ENCODE measurements at places on chromosomes 3 and 15.

GRCh38 chr3:2172561-2173171, 74.0 kb downstream of the CNTN4 start:
- H3K27me3 ChIP-seq, result no peaks in the 10 kb centered on the region
- DNase-seq, result no peak
- H3K36me3 ChIP-seq, result no peaks in the 10 kb centered on the region
- H3K4me3 ChIP-seq, result no peak overlapping the region
- no peaks in the 10 kb centered on the region for H3K4me1 ChIP-seq

- DNase-seq, result peak; percentile 79
- no peaks in the 10 kb centered on the region for H3K27me3 ChIP-seq
- peak overlapping the region; percentile 30 for H3K4me3 ChIP-seq
- H3K4me1 ChIP-seq, result no peaks in the 10 kb centered on the region
- no peaks in the 10 kb centered on the region for H3K36me3 ChIP-seq
These were observed 6.9 kb upstream of the CLPX start for GRCh38 chr15:65192016-65192415.

- H3K4me3 ChIP-seq, result no peak overlapping the region
- H3K27me3 ChIP-seq, result no peaks in the 10 kb centered on the region
- DNase-seq, result no peak
- no peak overlapping the region for H3K27ac ChIP-seq
- no peaks in the 10 kb centered on the region for H3K36me3 ChIP-seq
- peaks cover 28% of the 10 kb centered on the region for H3K4me1 ChIP-seq
These were observed 3.3 kb downstream of the PPP4R2 start for GRCh38 chr3:72999951-73000350.

GRCh38 chr3:37291275-37291700, 116.9 kb upstream of the LRRFIP2 start:
- H3K4me3 ChIP-seq, result no peak overlapping the region
- no peak overlapping the region for H3K27ac ChIP-seq
- no peak for DNase-seq
- H3K4me1 ChIP-seq, result no peaks in the 10 kb centered on the region
- H3K36me3 ChIP-seq, result no peaks in the 10 kb centered on the region
- H3K27me3 ChIP-seq, result no peaks in the 10 kb centered on the region

- no peaks in the 10 kb centered on the region for H3K27me3 ChIP-seq
- H3K27ac ChIP-seq, result no peak within 1 kb of the TSS
- DNase-seq, result peak; percentile 17
- H3K36me3 ChIP-seq, result no peaks in the 10 kb centered on the region
- H3K4me1 ChIP-seq, result no peaks in the 10 kb centered on the region
- H3K4me3 ChIP-seq, result peak within 1 kb of the TSS; percentile 56
These were observed at the start of gene WDR72 for GRCh38 chr15:53759411-53759931. Gene WDR72, minus strand, starts transcription at chr15:53759663. Its CDS starts 26,514 bp downstream, at chr15:53733149.

GRCh38 chr15:44719293-44719999, 8.1 kb downstream of the B2M start:
- DNase-seq, result no peak
- H3K36me3 ChIP-seq, result no peaks in the 10 kb centered on the region
- no peaks in the 10 kb centered on the region for H3K27me3 ChIP-seq
- H3K4me3 ChIP-seq, result no peak overlapping the region
- H3K27ac ChIP-seq, result no peak overlapping the region

DNA sequence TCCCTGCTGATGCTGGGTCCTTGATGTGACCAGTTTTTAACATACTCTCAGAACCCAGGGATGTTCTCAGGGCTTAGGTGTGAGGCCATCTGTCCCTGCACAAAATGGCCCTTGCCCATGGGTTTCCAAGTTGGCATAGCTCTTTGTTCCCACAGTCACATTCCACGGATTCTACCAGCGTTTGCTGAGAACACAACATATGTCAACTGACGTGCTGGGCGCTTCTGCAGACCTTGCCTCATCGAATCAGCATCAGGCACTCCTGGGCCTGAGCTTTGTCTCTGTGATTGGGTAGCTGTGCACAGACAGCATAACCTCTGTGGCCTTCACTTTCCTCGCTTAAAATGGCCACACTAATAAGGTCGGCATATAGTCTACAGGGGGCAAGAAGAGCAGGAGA, 69.0 kb downstream of the MGLL start:
- H3K36me3 ChIP-seq, result no peaks in the 10 kb centered on the region
- no peak overlapping the region for H3K4me3 ChIP-seq
- DNase-seq, result no peak
- H3K27me3 ChIP-seq, result no peaks in the 10 kb centered on the region

GRCh38 chr3:9623148-9623547, 26.2 kb upstream of the MTMR14 start:
- H3K27me3 ChIP-seq, result no peaks in the 10 kb centered on the region
- no peaks in the 10 kb centered on the region for H3K36me3 ChIP-seq
- no peaks in the 10 kb centered on the region for H3K4me1 ChIP-seq
- DNase-seq, result no peak
- H3K27ac ChIP-seq, result no peak overlapping the region
- no peak overlapping the region for H3K4me3 ChIP-seq

GRCh38 chr3:128006061-128007032, 45.9 kb upstream of the SEC61A1 start:
- no peak for DNase-seq
- H3K4me3 ChIP-seq, result no peak overlapping the region
- H3K27me3 ChIP-seq, result no peaks in the 10 kb centered on the region
- peaks cover 3% of the 10 kb centered on the region for H3K4me1 ChIP-seq
- H3K27ac ChIP-seq, result no peak overlapping the region

DNA sequence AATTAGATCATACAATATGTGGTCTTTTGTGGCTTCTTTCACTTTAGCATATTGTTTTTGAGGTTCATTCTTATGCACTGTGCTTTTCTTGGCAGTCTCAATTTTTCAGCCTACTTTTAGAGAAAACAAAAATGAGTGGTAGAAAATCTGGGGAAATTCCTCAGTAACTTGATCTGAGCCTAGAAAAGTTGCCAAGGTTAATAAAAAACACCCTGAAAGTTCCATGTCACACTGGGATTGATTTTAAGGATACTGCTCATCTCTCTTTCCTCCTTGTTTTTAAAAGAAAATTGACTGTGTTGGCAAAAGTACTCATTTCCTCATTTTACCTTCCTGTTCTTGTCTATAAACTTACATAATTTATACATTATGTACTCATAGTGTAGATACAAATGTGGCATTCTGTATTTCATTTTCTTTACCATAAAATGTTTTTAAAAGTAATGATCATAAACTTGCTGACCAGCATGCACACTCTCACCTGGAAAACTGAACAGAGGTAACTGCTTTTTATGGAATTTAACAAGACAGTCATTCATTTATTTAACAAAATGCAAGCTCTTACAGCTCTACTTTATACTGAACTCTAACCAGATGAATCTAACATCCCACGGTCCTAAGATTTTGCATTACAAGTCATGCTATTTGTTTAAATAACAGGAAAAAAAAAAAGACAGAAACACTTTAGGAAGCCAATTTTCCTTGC, 28.6 kb upstream of the SH3BP5 start:
- DNase-seq, result no peak
- H3K4me1 ChIP-seq, result peaks cover 28% of the 10 kb centered on the region
- peak overlapping the region; percentile 63 for H3K27ac ChIP-seq
- no peaks in the 10 kb centered on the region for H3K36me3 ChIP-seq
- no peaks in the 10 kb centered on the region for H3K27me3 ChIP-seq

DNA sequence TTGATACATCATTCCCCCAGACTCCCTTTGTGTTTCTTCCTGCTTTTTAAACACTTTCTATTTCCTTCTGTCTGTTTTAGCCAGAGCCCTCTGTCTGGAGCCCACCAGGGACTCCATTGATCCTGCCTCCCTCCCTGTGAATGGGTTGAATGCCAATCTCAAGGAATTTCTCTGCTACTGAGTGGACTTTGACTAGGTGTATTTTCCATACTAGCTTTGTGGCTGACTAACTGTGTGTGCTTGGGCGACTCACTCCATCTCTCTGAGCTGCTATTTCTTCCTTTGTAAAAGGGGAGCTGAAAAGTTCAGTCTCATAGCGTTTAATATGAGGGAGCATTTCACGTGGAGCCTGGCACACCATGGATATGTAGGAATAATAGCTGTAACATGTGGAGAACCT, 98.8 kb downstream of the EEFSEC start:
- H3K4me1 ChIP-seq, result no peaks in the 10 kb centered on the region
- no peak overlapping the region for H3K4me3 ChIP-seq
- H3K27ac ChIP-seq, result no peak overlapping the region
- no peak for DNase-seq

DNA sequence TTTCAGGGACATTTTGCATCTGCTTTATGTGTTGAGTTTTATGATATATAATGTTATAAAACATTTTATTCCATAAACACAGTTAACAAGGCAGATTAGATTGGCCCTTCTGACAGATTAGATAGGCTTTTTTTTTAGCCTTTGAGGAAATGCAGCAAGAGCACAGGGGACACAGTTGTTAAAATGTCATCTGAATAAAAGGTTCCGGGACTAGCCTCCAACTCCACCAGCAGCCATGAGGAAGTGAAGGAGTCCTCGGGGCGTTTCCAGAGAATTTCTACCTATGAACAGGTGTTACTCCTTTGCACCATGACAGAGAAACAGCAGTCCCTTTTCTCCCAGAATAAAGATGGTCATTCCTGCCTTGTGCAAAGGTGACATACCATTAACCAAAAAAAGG, 167.8 kb upstream of the KBTBD8 start:
- no peak for DNase-seq
- H3K36me3 ChIP-seq, result no peaks in the 10 kb centered on the region
- H3K27ac ChIP-seq, result no peak overlapping the region
- no peaks in the 10 kb centered on the region for H3K27me3 ChIP-seq
- H3K4me3 ChIP-seq, result no peak overlapping the region

DNA sequence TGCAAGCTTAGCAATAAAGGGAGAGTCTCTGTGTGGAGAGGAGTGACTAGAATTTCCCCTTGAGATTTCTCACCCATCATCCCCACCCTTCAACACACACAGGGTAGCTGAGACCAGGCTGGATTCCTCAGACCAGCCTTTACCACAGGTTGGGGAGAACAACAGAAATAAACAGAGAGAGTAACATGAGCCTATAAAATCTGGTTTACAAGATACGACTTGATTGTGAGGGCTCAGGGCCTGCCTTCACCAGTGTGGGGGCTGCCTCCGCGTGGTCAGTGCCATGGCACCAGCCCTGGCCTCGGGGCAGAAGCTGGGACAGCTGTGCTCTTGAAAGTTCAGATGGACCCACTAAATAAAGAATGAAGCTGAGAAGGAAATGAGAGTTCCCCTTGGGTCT, 14.6 kb upstream of the MAGEF1 start:
- DNase-seq, result no peak
- H3K27ac ChIP-seq, result no peak overlapping the region
- H3K4me3 ChIP-seq, result no peak overlapping the region
- no peaks in the 10 kb centered on the region for H3K27me3 ChIP-seq
- no peaks in the 10 kb centered on the region for H3K4me1 ChIP-seq

- no peak for DNase-seq
- H3K4me3 ChIP-seq, result no peak overlapping the region
- no peak overlapping the region for H3K27ac ChIP-seq
- H3K4me1 ChIP-seq, result no peaks in the 10 kb centered on the region
These were observed 1109.0 kb downstream of the TUSC7 start for GRCh38 chr3:117818592-117818991.

GRCh38 chr15:78739996-78740903, 71.0 kb downstream of the ADAMTS7 start:
- H3K27ac ChIP-seq, result no peak overlapping the region
- H3K4me3 ChIP-seq, result no peak overlapping the region
- no peaks in the 10 kb centered on the region for H3K36me3 ChIP-seq

DNA sequence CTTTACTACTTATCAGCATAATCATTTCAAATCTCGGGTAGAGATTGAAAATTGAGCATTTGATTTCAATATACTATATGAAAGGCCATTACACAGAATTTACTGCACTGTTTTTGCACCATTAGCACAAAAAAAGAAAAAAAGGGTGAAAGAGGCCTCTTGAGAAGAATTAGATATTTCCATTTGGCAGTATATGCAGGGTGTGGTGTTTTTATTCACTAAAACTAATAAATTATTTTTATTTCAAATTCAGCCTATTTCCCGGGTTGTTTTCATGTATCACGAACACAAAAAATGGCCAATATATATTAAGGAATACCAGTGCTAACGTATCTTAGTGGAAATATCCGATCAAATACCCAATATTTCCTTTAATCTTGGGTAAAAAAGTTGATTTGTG, 110.5 kb upstream of the TBL1XR1 start:
- no peak for DNase-seq
- no peak overlapping the region for H3K27ac ChIP-seq
- no peak overlapping the region for H3K4me3 ChIP-seq
- H3K36me3 ChIP-seq, result no peaks in the 10 kb centered on the region
- no peaks in the 10 kb centered on the region for H3K27me3 ChIP-seq

- no peak for DNase-seq
- no peak overlapping the region for H3K4me3 ChIP-seq
These were observed 2.5 kb downstream of the TM4SF1 start for GRCh38 chr3:149374793-149375500.

DNA sequence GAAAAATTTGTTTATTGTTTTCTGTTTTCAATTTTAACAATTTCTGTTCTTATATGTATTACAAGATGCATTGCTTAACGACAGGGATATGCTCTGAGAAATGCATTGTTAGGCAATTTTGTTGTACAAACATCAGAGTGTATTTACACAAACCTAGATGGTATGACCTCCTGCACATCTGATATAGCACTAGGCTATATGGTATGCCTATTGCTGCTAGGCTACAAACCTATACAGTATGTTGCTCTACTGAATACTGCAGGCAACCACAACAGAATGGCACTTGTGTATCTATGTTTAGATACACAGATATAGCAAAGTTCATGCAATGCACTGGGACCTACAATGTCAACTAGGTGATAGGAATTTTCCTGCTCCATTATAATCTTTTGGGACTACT, 70.1 kb downstream of the SUCNR1 start:
- H3K4me3 ChIP-seq, result no peak overlapping the region
- no peak overlapping the region for H3K27ac ChIP-seq
- no peak for DNase-seq

- no peaks in the 10 kb centered on the region for H3K27me3 ChIP-seq
- peaks cover 23% of the 10 kb centered on the region for H3K4me1 ChIP-seq
- H3K4me3 ChIP-seq, result no peak overlapping the region
- H3K27ac ChIP-seq, result no peak overlapping the region
- no peak for DNase-seq
These were observed 18.9 kb downstream of the GBE1 start for GRCh38 chr3:81742581-81742980.

- H3K36me3 ChIP-seq, result no peaks in the 10 kb centered on the region
- H3K4me3 ChIP-seq, result no peak overlapping the region
- no peaks in the 10 kb centered on the region for H3K4me1 ChIP-seq
- no peak overlapping the region for H3K27ac ChIP-seq
These were observed 4.4 kb upstream of the TPM1 start for GRCh38 chr15:63037976-63038720.

- H3K4me3 ChIP-seq, result no peak overlapping the region
- H3K27me3 ChIP-seq, result no peaks in the 10 kb centered on the region
These were observed 16.0 kb downstream of the TNK2 start for GRCh38 chr3:195892105-195893043.

GRCh38 chr3:160883373-160883772, 127.3 kb downstream of the PPM1L start:
- peaks cover 6% of the 10 kb centered on the region for H3K4me1 ChIP-seq
- H3K36me3 ChIP-seq, result no peaks in the 10 kb centered on the region
- H3K27ac ChIP-seq, result no peak overlapping the region
- no peak for DNase-seq
- H3K27me3 ChIP-seq, result no peaks in the 10 kb centered on the region

- no peak overlapping the region for H3K4me3 ChIP-seq
- no peaks in the 10 kb centered on the region for H3K4me1 ChIP-seq
- H3K36me3 ChIP-seq, result no peaks in the 10 kb centered on the region
- H3K27ac ChIP-seq, result no peak overlapping the region
- H3K27me3 ChIP-seq, result no peaks in the 10 kb centered on the region
These were observed 3.8 kb upstream of the FRMD4B start for GRCh38 chr3:69389520-69390248.

Data from testis (tissue), 5 donors.